ENCODE measurements at places on chromosomes 2 and 18. TPM values are rescaled to one million over a fixed set of nuclear protein-coding genes. Genes with fewer than 3 reads are reported as not detected.

DNA sequence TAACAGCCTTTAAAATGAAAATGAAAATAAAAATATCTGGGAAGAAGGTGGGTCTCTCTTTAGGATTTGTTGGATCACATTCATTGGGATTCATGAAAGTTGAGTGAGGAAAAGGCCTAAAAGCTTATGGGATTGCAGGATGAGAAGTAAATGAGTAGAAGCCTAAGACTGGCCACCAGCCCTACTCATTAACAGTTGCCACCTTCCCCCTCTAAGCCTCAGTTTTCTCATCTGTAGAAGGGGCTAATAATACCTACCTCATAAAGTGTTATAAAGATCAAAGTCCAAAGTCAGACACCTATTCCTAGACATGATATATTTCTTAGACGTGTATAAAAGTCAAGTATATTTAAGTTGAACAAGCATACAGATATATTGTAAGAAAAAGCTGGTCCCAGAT is 23.8 kb downstream of the RDH14 start:
- DNase-seq = no peak

- DNase-seq = no peak
Measured at GRCh38 chr2:105822186-105822585, 77.5 kb downstream of the NCK2 start.

DNA sequence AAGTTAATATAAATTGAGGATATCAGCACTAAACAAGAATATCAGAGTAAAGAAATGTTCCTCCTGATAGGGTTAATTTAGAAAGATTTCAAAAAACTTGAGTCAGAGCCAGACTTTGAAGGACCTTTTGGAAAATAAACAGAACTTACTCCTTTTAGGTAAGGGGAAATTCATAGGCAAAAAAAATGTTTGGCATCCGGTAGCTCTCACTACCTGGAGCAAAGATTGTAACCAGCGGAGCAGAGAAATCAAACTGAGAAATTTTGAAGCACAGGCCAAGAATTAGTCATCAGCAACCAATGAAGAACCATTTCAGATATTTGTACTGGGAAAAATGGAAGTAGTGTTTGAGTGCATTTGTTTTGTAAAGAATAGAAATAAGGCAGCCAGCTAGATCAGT is 113.0 kb downstream of the ICA1L start:
- peak; percentile 7 for DNase-seq

- peak; percentile 21 for DNase-seq
Measured at GRCh38 chr18:40152859-40153258, 1802.2 kb upstream of the PIK3C3 start.

The DSG1 gene
- total RNA-seq = not detected

The CYP1B1 gene
- total RNA-seq = 94.1 TPM

The DPP10 gene
- not detected for total RNA-seq

The AKAIN1 gene
- total RNA-seq = not detected

The LOXHD1 gene
- total RNA-seq = not detected

The MC4R gene
- total RNA-seq = not detected

DNA sequence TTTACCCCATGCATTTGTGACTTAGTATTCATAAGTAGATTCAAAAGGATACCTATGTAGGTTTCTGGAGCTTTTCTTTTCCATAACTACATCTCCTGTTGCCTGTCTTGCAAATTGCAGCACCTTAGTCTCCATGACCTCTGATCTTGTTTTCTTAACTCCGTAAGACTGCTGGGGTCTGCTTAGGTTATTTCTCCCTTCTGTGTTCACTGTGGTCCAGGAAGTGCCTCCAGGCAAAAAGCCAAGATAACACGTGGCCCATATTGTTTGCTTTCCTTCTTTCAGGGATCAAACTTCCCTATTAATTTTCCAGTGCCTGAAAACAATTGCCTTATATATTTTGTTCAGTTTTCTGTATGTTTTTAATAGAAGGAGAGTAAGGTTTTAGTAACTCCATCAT is 86.4 kb downstream of the GCA start:
- DNase-seq = no peak

- DNase-seq = peak; percentile 15
Measured at GRCh38 chr2:169877398-169877797, 50.1 kb downstream of the UBR3 start.

DNA sequence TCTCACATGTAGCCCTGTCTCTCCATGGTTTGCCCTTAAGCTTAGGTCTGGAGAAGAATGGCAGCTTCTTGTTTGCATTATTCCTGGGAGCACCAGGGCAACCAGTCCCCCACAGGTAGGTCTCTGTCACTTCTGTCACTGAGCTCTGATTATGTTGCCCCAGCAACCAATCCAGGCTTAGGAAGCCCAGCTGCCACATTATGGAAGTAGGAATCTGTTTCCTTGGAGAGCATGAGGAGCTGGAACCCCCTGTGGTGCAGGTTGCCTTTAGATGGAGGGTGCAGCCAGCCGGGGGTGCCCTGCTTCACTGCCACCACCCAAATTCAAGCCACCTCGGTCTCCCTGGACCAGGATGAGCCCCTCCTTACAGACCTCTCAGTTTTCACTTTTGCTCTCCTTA is 4.8 kb downstream of the RESP18 start:
- no peak for DNase-seq

- no peak for DNase-seq
Measured at GRCh38 chr2:78925258-78925657, 100.2 kb upstream of the REG3G start.

The KCNS3 gene
- total RNA-seq = 1.3 TPM

DNA sequence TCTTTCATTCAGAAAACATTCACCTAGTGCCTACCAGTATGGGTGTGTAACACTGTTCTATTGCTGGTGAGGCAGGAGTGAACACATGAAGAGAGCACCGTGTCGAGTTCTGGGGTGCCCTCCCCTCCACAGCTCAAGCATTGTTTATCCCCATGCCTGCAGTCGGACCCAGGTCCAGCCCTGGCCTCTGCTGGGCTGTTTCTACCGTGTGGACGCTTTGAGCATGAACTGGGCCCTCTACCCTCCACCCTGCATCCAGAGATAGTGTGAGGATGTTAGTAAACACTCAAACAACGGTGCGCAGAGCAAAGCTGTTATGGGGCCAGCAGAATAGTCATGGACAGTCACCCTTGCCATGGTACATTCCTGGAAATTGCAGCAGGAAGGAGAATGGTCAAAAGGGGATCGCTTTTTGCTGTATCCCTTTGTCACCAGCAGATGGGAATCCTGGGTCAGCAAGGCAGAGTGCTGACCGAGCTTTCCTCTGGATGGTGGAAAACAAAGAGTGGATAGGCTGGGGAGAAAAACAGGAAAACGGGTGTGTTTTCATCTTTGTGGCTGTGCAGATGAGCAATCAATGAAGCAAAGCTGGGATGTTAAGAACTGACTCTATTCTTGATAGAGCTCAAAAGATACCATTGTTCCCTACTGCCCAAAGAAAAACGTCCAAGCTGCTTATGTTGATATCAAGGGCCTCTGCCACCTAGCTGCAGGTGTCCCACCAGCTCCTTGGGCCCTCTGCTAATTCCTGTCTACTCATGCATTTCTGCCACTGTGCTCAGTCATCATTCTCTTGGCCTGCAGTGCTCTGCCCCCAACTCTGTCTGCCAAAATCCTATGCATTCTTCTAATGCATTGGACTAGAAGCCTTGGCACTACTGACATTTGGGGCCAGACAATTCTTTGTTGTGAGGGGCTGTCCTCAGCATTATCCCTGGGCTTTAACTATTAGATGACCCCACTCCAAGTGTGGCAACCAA is 38.7 kb downstream of the REEP1 start:
- no peak for DNase-seq

DNA sequence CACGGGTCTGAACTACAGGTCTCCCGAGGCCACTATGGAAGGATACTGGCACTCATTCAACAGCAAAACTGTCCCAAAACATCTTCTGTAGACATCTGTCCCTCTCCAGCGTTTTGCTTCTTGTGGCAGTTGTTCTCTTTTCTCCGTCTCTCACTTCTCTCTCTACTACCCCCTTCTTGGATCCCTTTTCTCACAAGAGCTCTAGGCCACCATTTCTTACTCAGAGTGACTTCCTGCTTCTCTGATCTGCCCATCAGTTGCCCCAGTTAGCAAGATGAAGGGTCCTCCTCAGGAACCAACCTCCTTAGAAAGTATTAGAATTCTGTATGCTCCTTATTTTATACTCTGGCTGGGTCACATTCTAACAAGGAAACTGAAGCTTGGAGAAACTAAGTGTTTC is 32.6 kb downstream of the BCL2 start:
- DNase-seq = no peak

DNA sequence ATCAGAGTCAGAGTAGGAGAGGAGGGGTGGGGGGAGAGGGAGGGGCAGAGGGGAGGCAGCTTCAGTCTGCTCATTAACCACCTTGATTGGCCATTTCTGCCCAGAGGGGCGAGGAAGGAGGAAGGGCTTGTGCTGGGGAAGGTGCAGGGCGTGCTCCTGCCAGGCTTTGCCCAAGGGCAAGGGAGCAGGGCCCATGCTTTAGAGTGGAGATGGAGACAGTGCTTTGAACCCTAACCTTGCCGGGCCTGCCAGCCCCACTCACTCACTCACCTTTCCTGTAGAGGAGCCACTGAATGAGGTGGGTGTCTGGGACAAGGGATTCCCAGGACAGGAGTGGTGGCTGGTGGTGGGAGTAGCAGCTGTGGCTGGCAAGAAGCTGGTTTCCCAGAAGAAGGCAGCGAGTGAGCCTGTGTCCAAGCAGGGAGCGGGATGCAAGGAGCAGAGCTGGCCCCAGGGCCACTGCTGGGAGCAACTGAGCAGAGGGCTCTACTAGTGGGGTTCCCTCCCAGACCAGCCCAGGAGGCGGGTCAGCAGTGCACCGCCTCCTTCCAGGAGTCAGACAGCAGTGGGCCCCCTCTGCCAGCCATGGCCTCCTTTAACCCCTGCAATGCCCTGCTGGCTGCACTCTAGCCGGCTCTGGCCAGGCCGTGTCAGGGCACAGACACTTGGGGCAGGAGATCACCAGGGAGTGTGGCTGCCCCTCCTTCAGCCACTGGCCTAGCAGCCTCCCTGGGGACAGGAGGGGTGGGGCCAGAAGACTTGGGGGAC is 3.6 kb upstream of the RUFY4 start:
- no peak for DNase-seq

DNA sequence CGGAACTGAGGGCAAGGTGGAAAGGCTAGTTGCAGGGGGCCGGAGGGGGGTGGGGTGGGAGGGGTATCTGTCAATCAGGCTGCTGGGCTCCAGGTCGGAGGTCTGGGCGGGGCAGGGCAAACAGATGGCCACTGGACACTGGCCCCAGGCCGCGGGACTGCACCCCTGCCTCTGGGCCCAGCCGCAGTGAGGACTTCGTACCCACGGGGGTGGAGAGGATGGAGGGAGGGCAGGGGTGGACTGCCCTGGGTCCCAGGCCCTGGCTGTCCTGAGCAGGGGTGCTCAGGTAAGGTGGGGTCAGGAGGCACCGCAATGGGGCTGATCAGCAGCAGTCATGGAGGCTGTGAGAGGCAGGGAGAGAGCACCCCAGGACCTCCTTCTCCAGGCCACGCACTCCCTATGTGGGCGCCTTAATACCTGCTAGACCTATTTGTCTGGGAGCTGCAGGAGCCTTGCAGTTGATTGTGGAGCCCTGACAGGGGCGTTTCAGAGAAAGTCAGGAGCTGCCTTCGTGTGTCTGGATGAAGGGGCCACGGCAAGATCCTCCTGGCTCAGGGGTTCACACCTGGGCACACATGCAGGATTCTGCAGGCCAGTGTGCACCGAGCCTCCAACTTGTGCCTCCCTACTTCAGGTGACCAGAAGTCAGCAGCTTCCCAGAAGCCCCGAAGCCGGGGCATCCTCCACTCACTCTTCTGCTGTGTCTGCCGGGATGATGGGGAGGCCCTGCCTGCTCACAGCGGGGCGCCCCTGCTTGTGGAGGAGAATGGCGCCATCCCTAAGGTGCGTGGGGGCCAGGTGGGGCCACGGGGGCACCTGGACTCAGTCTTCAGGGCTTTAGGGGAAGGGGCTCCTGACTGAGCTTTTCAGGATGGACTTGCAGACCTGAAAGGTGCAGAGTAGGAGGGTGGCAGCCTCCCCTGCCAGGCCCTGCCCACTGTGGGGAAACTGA is 1.5 kb downstream of the CTDSP1 start:
- no peak for DNase-seq

The POTEC gene
- not detected for total RNA-seq

The SP110 gene
- total RNA-seq = 7.2 TPM

DNA sequence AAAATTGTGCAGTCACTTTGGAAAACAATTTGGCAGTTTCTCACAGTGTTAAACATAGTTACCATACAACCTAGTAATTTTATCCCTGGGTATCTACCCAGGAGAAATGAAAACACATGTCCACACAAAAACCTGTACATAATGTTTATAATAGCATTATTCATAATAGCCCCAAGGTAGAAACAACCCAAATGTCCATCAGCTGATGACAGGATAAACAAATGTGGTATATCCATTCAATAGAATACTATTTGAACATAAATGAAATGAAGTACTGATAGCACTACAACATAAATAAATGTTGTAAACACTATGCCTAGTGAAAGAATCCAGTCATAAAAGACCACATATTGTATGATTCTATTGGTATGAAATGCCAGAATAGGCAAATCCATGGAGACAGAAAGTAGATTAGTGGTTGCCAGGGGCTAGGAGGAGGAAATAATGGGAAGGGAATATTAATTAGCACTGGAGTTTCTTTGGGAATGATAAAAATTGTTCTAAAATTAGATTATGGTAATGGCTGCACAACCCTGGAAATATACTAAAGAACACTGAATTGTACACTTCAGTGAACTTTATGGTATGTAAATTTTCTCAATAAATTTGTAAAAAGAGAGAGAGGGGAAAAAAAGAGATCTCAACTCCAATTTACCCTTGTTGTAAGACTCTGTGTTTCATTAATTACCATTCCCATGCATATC is 20.8 kb upstream of the VIT start:
- DNase-seq = no peak

The GKN1 gene
- total RNA-seq = not detected

The ALLC gene
- not detected for total RNA-seq

The RAB6C gene
- not detected for total RNA-seq

The KIAA2012 gene
- under 0.01 TPM for total RNA-seq

DNA sequence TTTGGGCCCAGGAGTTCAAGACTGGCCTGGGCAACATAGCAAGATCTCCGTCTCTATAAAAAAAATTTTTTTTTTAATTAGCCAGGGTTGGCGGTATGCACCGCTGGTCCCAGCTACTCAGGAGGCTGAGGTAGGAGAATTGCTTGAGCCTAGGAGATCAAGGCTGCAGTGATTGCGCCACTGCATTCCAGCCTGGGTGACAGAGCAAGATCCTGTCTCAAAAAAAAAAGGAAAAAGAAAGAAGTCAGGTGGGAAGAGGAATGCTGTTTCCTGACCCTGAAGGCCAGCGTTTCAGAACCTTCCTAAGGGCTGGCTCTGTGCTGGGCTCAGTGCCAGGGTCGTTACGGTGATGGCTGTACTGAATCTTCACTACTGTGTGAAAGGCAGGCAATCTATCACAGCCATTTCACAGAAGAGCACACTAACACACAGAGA is 35.0 kb upstream of the AGAP1 start:
- no peak for DNase-seq

- peak; percentile 13 for DNase-seq
Measured at GRCh38 chr2:237819231-237819630, 20.7 kb downstream of the RBM44 start.

The SULT1C4 gene
- 0.26 TPM for total RNA-seq

DNA sequence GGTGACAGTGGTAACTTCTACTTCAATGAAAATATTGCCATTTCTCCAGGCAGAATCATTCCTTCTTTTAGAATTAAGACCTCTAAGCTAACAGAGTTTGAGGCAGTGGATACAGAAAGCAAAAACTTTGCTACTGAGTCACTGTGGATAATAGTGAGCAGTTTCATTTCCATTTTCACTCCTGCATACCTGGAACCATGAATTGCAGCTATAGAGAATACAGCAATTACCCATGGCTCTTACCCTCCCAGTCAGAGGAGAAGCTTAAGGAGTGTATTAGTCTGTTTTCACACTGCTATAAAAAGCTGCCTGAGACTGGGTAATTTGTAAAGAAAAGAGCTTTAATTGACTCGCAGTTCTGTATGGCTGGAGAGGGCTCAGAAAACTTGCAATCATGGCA is 531.4 kb upstream of the CNTNAP5 start:
- DNase-seq = no peak
